ENCODE measurements at places on chromosomes 4 and X. TPM values are rescaled to one million over a fixed set of nuclear protein-coding genes. Genes with fewer than 3 reads are reported as not detected.

GRCh38 chr4:40630335-40631021, 814 bp upstream of the RBM47 start:
- peaks cover 5% of the 10 kb centered on the region for H3K4me1 ChIP-seq
- no peak overlapping the region for H3K27ac ChIP-seq
- no peaks in the 10 kb centered on the region for H3K27me3 ChIP-seq

Gene CPXCR1
- not detected for total RNA-seq

GRCh38 chr4:94827481-94828110, 69.8 kb downstream of the BMPR1B start:
- H3K36me3 ChIP-seq = no peaks in the 10 kb centered on the region
- peaks cover 2% of the 10 kb centered on the region for H3K4me1 ChIP-seq
- peak; percentile 92 for DNase-seq
- no peak overlapping the region for H3K4me3 ChIP-seq

DNA sequence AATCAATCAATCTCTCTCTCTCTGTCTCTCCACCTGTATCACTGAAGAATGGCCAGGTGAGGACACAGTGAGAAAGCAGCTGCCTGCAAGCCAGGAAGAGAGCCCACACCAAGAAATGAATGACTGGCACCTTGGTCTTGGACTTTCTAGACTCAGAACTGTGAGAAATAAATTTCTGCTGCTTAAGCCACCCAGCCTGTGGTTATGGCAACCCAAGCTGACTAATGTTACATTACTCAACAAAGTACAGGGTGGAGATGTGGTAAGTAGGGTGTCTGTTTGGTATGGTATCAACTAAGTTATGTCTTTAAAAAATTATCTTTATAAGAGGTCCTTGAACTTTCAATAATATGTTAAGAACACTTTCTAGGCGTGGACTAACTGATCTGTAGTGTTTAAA, 159.3 kb downstream of the EPHA5 start:
- no peak for DNase-seq
- H3K27ac ChIP-seq = no peak overlapping the region
- no peaks in the 10 kb centered on the region for H3K27me3 ChIP-seq
- H3K36me3 ChIP-seq = no peaks in the 10 kb centered on the region
- no peaks in the 10 kb centered on the region for H3K4me1 ChIP-seq

GRCh38 chr4:79087071-79087470, 147.8 kb upstream of the PAQR3 start:
- no peak overlapping the region for H3K27ac ChIP-seq
- H3K27me3 ChIP-seq = no peaks in the 10 kb centered on the region
- no peak overlapping the region for H3K4me3 ChIP-seq
- no peak for DNase-seq
- H3K4me1 ChIP-seq = no peaks in the 10 kb centered on the region

DNA sequence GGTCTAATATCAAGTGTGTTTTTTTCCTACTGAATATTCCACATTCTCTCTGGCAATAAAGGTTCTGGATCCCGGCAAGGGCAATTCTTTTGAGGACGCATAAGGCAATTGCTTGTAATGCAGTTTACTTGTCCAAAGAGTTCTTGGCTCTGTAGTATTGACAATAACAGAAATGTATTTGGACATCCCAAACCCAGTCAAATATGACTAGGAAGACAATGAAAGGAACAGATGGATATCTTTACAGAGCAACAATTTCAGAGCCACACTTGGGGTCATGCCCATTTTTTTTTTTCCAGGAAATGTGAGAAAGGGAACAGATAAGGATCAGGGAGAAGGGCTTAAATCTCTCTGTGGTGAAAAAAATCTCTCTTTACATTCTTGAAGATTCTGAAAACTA, 12.2 kb downstream of the GK2 start:
- no peaks in the 10 kb centered on the region for H3K27me3 ChIP-seq
- H3K4me1 ChIP-seq = no peaks in the 10 kb centered on the region
- no peaks in the 10 kb centered on the region for H3K36me3 ChIP-seq
- no peak for DNase-seq

DNA sequence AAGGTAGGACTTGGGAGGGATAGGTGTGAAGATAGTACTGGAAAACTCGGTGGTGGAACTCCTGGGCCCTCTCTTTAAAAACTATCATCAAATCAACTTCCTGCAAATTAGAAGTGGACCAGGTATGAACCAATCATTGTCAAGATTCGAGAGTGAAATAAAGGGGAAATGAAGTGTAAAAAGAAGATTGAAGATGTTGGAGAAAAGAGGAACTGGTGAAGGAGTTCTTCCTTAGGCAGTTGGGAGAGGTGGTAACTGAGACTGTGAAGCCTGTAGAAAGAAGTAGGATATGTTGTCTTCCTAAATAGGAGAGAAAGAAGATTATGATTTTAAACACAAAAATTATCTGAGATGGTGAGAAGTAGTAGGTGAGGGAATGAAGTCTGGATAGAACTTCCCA, 212.2 kb downstream of the PPP1R2C start:
- H3K27me3 ChIP-seq = peaks cover 2% of the 10 kb centered on the region
- H3K4me3 ChIP-seq = no peak overlapping the region
- no peaks in the 10 kb centered on the region for H3K4me1 ChIP-seq
- no peak for DNase-seq

GRCh38 chr4:147299205-147299604, 181.7 kb upstream of the EDNRA start:
- H3K4me3 ChIP-seq = no peak overlapping the region
- no peaks in the 10 kb centered on the region for H3K27me3 ChIP-seq
- no peaks in the 10 kb centered on the region for H3K36me3 ChIP-seq
- H3K4me1 ChIP-seq = no peaks in the 10 kb centered on the region
- H3K27ac ChIP-seq = no peak overlapping the region
- no peak for DNase-seq

All from IMR-90 (cell line).